ENCODE measurements at places on chromosomes 3 and 15.
A peak's percentile ranks its signal among the peaks of the same experiment; 100 is the strongest.

DNA sequence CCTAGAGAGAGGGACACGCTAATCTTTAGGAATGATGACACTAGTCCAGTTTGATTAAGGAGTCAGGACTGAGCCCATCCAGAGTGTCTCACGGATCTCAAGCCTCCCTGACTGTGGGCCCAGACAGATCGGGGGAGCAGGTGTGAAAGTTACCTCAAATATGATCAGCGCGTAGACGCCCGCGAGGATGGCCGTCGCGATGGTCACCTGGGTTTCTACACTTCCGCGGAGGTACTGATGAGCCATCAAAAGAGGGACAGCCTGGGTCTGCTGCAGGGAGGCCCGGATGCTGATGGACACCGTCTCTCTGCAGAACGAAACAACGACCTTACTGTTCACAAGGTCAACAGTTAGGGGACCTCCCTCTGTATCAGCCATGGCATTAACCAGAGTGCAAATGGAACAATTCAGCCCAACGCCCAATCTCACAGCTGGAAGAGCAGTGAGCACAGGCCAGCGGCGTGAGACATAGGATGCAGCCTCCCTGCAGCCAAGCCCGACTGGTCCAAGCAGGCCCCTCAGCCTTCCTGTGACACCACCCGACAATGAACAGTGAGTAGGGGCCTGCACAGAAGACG is 84.4 kb downstream of the OCA2 start:
- no peak for DNase-seq

- DNase-seq: no peak
Measured at GRCh38 chr3:4077950-4078349, 225.2 kb upstream of the SETMAR start.

GRCh38 chr3:168648321-168648720 is 552.6 kb upstream of the GOLIM4 start:
- no peak for DNase-seq

DNA sequence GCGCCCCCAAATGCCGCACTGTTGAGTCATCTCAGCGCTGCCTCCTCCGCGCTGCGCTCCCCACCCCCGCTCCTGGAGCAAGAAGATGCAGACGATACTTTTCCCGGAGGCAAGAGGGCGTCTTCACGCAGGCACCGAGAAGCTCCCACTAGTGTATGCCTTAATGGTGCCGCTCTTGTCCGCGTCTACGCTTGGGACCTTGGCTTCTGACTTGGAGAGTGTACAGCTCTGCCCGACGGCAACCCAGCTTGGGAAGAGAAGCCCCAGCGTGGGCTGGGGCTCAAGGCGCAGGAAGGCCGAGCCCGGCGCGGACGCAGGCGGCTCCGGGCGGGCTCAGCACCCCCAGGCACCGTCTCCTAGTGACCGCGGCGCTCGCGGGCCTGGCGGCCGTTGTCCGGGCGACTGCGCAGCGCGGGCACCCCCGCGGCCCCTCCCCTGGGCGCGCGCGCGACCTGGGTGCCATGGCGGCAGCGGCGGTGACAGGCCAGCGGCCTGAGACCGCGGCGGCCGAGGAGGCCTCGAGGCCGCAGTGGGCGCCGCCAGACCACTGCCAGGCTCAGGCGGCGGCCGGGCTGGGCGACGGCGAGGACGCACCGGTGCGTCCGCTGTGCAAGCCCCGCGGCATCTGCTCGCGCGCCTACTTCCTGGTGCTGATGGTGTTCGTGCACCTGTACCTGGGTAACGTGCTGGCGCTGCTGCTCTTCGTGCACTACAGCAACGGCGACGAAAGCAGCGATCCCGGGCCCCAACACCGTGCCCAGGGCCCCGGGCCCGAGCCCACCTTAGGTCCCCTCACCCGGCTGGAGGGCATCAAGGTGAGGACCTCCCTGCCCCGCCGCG is at the start of gene P4HTM:
TSS of gene P4HTM (plus strand) at position 446 of the 840 bp plus-strand sequence. CDS start at position 462, 16 bp downstream.
- DNase-seq: peak; percentile 87

GRCh38 chr3:38644662-38645053 is 4.8 kb downstream of the SCN5A start:
- no peak for DNase-seq

- DNase-seq: no peak
Measured at GRCh38 chr15:50275908-50276307, 10.4 kb upstream of the HDC start.

- DNase-seq: no peak
Measured at GRCh38 chr15:40471808-40472150, 995 bp downstream of the CHST14 start.

GRCh38 chr15:63915873-63916771 is 82.4 kb upstream of the HERC1 start:
- DNase-seq: no peak

DNA sequence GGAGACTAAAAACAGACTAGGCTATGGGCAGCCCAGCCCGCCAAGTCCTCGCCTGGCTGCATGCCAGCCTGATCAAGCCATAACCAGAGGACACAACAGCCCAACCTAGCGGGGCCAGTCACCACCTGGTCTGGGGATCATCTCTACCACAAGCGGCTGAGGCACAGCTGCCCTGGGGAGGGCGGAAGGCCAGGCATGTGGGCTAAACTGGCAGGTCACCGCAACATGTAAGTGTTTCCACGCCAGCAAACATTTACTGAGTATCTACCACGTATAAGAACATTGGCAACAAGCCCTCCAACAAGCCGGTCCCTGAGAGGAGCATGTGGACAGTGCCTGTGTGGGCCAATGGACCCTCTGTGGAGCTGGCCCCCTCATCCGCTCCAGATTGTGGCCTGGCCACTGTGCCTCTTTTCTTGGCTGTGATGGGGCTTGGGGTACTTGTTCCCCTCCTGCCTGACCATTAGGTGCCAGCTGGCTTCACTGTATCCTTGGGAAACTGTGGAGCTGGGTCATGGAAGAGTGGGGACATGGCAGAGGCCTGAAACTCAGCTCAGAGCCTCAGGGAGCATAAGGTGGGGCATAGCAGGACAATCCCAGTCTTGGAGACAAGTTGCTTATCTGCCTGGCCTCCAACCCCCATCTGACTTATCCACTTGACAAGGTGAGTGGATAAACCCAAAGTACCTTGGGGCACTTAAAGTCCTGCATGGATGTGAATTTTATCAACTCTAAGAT is 9.0 kb downstream of the UBXN7 start:
- DNase-seq: no peak

DNA sequence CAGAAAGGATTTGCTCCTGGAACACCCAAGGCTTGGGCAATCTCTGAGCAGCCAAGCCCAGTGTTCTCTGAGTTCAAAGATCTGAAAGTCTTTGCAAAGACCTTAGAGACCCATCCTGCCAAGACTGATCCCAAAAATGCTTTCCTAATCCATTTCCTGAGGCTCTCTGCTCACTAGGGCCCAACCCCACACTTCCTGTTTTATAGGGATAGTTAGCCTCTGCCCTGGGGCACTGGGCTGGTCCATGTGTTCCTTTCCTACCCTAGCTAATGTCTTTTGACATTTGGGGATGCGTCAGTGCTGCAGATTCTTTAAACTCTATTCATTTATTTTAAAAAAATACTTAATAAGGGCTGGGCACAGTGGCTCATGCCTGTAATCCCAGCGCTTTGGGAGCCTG is 372.7 kb downstream of the ROBO2 start:
- no peak for DNase-seq

DNA sequence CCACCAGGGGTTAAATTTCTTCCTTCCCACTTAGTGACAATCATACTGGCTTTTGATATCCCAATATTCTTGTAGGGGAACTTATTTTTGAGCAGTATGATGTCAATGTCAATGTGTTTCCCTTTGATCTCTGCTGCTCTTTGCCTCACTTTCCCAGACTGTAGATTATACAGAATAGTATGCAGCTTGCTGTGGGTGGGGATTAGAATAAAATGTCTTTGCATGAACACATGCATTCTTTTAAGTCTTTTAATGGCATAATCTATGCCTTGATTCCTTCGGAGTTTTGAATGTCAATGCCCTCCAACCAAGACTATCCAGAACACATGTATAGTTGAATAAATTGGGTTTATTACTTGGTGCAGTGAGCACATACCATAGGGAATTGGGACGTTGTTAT is 125.5 kb downstream of the IL20RB start:
- DNase-seq: no peak

DNA sequence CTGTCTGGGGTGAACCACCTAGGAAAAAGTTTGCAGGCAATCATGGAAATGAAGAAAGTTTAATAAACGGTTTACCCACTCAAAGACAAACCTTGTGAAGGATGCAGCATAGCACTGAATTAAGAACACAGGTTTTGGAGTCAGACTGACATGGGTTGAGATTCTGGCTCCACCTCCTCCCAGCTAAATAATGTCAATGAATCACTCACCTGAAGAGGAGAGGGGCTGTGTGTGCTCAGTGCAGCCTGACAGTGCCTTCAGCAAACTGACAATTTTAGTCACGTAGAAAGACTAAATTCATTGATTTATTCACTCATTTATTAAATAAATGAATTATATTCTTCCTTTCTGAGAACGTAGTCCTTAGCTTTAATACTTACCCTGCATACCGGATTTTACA is 18.9 kb downstream of the NR1I2 start:
- no peak for DNase-seq

DNA sequence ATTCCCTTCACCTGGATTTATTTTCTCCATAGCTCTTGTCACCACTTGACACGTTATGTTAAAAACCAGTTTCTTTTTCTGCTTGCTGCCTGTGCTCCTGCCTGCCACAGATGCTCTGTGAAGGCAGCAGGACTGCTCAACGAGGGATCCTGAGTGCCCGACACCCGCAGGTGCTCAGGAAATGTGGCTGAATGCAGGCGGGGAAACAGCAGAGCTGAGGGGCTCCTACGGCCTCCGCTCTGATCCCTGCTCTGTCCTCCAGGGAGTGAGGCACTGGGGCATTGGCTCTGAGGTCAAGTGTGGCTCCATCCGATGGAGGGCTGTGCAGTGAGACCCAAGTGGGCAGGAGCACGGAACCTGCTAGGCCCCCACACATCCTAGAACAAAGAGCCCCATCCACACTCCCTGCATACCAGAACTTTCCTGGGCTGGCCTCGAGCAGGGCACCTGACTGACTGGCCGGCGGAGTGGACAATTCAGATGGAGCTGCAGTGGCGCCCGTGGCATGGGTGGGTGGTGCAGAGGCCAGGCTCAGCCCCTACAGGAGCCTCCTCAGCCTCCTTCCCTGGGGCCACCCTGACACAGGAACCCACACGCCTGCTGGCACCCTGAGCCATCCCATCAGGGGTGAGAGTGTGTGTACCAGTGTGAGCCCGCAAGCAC is 27.9 kb downstream of the IQSEC1 start:
- no peak for DNase-seq

GRCh38 chr3:37626736-37627565 is 234.7 kb upstream of the CTDSPL start:
- DNase-seq: no peak

DNA sequence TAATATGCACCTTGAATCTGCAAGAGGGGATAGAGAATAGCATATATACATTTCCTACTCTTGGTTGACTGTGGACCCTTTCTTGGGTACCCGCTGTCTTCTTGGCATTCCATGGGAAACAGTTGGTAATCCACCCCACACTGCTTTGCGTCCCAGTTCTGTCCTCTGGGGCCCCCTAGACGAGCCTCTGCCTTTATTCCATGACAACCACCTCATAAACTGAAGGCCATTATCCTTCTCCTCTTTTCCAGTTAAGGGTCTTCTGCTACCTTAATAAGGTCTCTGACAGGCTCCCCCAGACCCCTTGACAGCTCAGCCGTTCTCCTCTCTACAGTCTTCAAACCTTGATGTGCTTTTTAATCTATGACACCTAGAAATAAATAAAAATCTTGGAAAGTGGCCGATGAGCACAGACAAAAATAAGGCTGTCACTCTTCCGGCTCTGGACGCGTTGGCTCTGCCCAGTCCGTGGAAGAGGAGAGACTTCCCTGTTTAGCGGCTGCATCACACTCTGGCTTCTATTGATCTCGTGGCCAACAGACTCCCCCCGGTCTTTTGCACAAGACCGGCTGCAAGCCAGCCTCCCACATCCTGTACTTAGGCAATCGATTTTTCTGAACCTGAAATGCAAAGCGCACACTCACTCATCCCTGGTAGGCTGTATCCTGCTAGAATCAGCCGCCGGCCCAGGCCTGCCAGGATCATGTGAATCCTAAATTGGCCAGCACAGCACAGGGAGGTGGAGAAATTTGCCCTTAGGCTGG is 251.0 kb upstream of the TLE3 start:
- no peak for DNase-seq

Data from skin of body (tissue), 3 donors.